ENCODE measurements at places on chromosomes 6 and 20.

- no peak for DNase-seq
Observed at GRCh38 chr20:23099791-23100719, 13.9 kb upstream of the CD93 start.

- no peak for DNase-seq
Observed at GRCh38 chr6:31639043-31639442, 13.4 kb downstream of the BAG6 start.

- DNase-seq: no peak
Observed at GRCh38 chr6:122392564-122393350, 6.7 kb upstream of the HSF2 start.

- no peak for DNase-seq
Observed at GRCh38 chr6:127481111-127481510, 21.9 kb upstream of the KIAA0408 start.

DNA sequence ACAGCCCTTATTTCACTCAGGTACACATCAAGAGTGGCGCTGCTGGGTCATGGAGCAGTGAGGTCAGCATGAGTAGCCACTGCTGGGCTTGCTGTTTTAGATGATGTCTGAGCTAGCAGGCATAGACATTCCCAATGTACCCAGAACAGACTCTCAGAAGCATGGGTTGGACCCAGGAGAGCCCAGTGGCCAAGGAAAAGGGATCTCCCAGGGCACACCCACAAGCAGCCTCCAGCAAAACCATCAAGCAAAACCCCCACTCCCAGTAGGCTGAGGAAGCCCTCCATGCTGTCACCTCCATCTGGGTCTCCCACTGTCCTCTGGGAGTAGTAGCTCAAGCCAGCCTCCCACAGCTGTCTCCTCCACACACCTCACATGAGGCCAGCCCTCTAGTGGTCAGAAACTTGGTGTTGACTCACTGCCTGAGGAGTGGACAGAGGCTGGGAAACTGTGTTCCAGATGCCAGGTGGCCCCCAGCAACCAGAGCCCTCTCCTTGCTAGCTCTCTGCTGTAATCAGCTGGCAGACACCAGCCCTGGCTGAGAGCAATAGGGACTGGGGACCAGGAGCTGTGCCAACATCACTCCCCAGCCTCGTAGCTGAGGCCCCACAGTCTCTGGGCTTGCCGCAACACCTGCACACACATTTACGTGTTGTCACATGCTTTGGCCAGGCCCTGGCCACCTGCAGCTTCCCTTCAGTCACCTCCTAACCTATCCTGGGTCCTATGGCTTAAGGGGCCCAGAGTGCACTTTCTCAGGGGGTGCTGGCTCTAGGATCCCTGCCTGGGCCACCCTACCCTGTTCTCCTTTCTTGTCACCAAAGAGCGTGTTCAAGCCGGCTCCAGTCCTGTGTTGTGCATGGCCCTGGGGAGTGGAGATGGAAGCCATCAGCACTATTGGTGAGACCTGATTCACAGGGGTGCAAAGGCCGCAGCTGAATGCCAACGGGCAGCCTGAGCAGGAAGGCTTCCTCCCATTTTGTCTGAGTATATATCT, 1.9 kb upstream of the AP5S1 start:
- no peak for DNase-seq

DNA sequence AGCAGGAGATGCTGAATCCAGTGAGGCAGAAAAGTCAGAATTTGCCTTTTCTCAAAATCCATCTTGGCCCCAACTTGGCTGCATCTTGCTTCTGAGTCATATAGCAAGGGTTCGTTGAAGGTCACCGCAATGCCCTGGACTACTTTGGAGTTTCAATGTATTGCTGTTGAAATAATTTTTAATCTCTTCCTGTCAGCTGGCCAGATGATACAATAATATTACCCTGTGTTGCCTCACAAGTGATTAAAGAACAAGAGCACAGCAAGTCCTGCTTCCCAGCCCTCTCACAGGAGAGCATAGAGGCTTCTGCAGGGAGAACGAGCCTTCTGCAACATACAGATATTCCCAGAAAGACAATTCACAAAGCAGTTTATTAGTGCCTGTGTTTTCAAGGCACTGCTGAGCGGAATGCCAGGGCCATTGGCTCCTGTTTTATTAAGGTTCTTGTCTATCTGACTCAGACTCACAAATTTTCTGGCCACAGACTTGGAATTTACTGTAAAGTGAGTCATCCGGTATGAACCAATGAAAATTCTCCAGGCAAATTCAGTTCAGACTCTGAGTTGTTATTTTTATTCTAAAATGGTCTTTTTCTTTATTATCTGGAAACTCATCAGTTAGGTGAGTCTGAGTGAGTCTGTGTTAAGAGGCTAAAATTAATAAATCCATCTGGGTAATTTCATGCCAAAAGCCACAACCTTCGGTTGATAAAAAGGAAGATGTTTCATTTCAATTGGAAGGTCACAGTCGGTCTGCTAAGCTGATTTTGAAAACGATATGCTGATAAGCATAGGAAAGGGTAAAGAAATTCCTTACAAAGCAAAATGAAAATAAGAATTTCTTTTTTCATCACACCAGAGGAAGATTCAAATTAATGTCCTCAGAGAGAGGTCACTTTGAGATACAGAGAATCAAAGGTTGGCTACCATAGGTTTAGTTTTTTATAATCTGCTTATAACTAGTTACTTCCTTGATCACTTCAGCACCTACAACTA, 289.4 kb upstream of the STXBP5 start:
- DNase-seq: no peak

GRCh38 chr6:30757261-30757904, 13.0 kb upstream of the IER3 start:
- DNase-seq: no peak

DNA sequence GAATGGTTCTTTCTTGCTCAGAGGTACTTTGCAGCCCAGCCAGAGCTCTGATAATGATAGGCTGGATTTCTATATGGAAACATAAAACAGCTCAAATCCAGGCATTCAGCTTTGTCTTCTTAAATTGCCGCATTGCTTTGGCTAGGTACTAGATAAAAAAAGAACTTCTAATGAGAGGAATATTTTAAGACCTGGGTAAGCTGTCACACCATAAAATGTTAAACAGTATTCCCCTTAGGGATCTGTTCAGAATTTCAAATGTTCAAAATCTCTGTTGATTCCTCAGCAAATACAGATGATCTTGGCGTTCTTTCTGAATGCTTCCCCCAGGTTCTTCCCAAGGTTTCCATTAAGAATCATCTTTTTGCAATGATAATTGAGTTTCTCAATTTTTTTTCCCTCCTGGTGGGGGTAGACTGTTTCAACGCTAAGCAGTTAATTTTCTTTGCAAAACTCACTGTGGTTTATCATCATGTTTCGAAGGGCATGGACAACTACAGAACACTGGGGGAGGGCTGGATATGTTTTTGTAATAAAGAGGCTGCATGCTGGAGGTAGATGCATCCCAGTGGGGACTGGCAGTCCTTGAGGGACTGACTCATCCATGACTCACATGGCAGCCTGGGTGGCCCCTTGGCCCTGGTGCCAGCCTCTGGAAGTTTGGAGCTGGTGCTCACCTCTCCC, 31.0 kb downstream of the TIAM2 start:
- no peak for DNase-seq

All from amygdala (tissue), 56 donors.